NT2/D1 (cell line): ENCODE measurements at places on chromosomes 4 and X.

DNA sequence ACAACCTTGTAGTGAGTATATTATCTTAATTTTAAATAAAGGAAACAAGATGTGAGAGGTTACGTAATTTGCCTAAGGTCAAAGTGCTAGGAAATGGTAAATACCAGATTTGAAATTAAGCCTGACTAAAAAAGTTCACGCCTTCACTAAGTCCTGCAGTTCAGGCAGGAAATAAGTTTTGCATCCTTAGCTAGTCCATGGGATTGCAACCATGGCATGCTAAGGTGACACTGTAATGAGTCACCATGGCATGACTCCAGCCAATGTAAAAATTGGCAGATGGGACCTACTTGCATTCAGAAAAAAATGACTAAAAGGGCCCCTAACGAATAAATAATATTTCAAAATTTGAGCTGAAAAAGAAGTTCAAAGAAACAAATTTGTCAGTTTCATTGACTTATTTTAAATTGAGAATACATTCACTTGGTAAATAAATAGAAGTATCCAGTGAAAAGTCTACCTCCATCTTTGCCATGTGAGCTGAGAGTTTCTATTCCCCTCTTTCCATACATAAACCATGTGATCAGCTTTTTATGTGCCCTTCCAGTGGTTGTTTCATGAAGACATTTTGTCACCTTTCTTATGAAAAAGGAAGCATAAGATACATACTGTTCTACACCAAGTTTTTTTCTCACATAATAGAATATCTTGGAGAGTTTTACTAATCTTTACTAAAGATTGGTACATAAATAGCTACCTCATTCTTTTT is 72.4 kb downstream of the ANKRD50 start:
- no peak for DNase-seq

DNA sequence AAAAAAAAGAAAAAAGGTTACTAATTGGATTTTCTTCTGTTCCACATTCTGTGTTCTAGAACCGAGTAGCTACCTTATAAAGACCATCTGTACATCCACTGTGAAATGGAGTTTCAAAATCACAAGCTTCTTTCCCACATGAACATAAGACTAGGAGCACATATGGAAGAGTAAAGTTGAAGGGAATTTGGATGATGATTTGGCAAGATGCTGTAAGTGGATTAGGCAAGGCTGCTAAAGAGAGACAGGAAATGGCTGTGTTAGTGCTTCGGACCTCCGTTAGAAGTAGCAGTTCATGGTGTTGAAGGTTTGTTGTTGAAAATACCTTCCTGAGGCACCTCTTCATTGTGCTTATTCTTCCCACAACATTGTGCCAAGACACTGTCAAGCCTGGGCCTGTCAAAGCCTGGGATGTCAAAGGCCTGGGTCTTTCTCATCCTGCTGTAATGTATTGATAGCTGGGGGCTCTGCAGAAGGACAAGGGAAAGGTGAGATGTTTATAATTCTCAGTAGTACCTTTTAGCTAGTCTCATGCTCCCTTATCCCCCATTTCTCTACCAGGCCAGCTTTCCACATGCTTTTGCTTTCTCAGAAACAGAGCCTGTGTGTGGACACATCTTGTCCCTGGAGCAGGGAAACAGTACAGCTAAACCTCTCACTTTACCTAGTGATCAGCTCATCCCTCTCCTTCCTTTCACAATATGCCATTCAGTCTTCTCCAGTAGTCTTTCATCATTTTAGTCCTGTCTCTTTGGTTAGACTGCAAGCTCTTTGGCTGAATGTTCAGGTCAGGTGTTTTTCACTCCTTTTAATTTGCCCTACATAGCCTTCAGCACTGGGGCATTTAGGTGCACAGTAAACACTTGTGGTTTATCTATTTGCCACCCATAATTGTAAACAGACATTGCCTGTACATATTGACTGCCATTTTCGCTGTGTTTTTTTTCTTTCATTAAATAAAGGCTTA is 37.9 kb upstream of the CYP2U1 start:
- no peak for DNase-seq

DNA sequence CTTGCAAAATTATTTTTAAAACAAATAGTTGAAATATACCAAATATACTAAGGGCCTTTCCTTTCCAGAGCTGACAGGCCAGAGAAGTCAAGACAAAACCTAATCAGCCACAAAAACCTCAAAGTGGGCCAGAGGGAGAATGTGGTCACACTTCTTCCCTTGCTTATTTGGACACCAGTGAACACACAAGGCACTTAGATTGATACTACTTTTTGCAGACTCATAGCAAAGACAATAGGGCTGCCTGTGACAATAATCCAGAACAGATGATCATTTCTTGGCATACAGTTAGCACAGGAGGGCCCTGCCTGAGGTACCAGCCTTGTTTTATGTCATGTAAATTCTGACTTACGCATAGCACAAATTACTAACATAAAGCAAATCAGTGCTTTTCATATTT is 215.7 kb upstream of the NEIL3 start:
- no peak for DNase-seq

- DNase-seq = no peak
These were observed 117.9 kb downstream of the COL25A1 start for GRCh38 chr4:109184491-109184961.

- no peak for DNase-seq
These were observed 57.2 kb downstream of the IRF2 start for GRCh38 chr4:184416913-184417734.

- no peak for DNase-seq
These were observed 40.9 kb upstream of the IL13RA2 start for GRCh38 chrX:115058276-115058675.

- peak; percentile 71 for DNase-seq
These were observed 26.8 kb downstream of the PRPS1 start for GRCh38 chrX:107654872-107655761.

DNA sequence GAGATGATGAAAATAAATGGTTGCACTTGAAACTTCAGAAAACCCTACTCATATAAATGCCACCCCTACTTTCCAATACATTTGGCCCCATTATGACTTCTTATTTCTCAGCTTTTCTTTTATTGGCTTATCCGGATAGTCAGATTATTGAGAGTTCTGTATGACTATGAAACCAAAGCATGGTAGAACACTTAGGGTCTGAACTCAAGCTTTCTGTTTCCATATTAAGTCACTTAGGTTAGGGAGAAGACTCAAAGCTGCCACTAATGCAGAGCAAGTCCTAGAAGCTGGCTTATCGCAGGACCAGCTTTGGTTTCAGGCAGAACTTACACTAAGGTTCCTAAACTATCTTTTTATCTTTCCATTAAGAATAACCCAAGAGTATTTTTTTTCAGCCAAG is 229.9 kb upstream of the CPEB2 start:
- no peak for DNase-seq
